Left lung (tissue), 14 donors: ENCODE measurements at places on chromosomes 2 and 18.
A peak's percentile ranks its signal among the peaks of the same experiment; 100 is the strongest.

DNA sequence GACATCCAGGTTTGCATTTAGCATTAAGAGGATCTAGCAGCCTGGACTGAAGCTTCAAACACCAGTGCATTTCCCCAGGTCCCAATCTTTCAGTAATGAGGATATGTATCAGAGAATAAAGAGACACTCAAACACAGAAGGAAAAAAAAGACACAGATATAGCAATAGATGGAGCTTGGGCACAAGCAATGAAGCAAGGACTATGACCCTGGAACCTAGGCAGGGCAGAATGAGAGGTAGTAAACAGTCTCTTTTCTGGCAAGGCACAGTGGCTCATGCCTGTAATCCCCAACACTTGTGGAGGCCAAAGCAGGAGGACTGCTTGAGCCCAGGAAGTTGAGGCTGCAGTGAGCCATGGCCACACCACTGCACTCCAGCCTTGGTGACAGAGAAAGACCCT is 80.7 kb upstream of the HNRNPA3 start:
- no peak for DNase-seq

DNA sequence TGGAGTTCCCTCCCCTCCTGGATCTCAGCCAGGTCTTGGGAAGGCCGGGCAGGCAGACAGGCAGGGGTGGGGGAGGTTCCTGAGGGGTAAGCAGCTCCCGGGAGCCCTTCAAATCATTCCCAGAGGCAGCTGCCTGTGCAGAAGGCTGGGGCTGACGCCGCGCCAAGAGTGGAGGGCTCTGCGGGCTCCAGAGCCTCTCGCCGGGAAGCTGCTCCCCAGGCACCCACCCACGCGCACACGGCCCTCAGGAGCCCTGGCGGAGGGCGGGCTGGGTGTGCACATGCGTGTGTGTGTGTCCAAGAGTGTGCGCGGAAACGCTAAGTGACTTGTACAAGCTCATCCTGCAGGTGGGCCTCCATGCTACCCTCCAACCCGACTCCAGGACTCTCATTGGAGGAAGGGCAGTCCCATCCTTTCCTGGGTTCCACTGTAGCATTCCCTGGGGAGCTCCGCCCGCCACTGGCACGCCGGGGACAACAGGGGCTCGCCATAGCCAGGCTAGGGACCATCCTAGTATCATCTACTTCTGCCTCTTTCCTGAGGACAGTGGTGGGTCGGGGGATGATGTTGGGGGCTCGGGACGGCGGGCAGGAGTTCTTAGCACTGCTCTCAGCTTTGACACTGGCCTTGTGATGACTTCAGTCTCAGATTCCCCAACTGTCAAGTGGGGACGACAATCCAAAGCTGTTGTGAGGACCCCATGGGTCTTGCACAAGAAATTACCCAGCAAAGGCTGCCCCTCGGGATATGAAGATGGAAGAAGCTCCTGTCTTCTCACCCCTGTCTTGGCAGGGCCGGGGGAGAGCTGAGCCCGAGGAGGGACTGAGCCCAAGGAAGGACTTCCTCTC is 50.3 kb downstream of the INHBB start:
- peak; percentile 67 for DNase-seq

- DNase-seq: peak; percentile 18
Observed at GRCh38 chr2:44245083-44245861, 30.0 kb upstream of the SLC3A1 start.

DNA sequence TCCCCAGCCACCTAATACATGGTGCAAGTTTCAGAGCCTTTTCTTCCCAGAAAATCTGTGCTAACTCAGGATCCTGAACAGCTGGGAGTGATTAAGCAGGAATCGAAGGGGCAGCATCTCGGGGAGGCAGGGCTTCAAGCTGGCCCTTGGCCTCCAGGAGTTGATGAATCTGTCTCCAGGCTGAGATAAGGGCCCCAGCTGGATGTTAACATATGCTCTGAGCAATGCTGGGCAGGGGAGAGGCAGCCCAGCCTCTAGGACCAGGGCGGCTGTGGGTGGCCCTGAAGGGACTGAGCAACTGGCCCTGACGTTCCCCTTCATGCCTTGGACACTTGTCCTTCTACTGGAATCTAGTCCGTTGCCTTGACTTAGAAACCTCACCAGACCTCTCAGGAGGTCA is 84.1 kb upstream of the EPC2 start:
- peak; percentile 71 for DNase-seq

- DNase-seq: no peak
Observed at GRCh38 chr2:85273738-85274731, 53.8 kb downstream of the TGOLN2 start.
